ENCODE measurements at places on chromosomes 5 and 9. TPM values are rescaled to one million over a fixed set of nuclear protein-coding genes. Genes with fewer than 3 reads are reported as not detected.

- no peak for DNase-seq
- H3K4me1 ChIP-seq = no peaks in the 10 kb centered on the region
- H3K27ac ChIP-seq = no peak overlapping the region
- no peaks in the 10 kb centered on the region for H3K36me3 ChIP-seq
- no peaks in the 10 kb centered on the region for H3K27me3 ChIP-seq
- no peak overlapping the region for H3K4me3 ChIP-seq
Observed at GRCh38 chr5:178519804-178520203, 70.4 kb downstream of the COL23A1 start.

- peaks cover 20% of the 10 kb centered on the region for H3K4me1 ChIP-seq
- H3K27ac ChIP-seq = no peak overlapping the region
- H3K27me3 ChIP-seq = peaks cover 14% of the 10 kb centered on the region
- DNase-seq = no peak
- H3K4me3 ChIP-seq = no peak overlapping the region
Observed at GRCh38 chr9:137078701-137079400, 1.5 kb downstream of the UAP1L1 start.

Gene SEMA6A
- 35.8 TPM for polyA plus RNA-seq

Gene PCDHB16
- 3.3 TPM for polyA plus RNA-seq

DNA sequence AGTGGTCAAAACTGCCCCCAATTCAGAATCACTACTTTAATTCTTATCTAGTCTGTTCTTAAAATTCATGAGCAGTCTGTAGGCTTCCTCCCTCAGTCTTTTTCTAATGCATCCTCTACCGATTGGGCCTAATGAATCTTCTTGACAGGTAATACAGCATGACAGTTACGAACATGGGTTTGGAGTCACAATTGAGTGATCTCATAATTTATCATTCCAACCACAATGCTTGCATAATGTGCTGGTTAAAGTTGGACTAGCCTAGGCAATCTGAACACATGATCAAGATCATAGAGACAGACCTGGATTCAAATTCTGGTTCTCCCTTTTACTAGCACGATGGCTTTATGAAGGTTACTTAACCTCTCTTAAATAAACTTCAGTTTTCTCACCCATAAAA lies 33.1 kb upstream of the SETD9 start:
- no peaks in the 10 kb centered on the region for H3K36me3 ChIP-seq
- no peaks in the 10 kb centered on the region for H3K27me3 ChIP-seq
- no peak for DNase-seq
- no peak overlapping the region for H3K4me3 ChIP-seq
- no peaks in the 10 kb centered on the region for H3K4me1 ChIP-seq

Gene PCDHGA12
- 0.66 TPM for polyA plus RNA-seq

DNA sequence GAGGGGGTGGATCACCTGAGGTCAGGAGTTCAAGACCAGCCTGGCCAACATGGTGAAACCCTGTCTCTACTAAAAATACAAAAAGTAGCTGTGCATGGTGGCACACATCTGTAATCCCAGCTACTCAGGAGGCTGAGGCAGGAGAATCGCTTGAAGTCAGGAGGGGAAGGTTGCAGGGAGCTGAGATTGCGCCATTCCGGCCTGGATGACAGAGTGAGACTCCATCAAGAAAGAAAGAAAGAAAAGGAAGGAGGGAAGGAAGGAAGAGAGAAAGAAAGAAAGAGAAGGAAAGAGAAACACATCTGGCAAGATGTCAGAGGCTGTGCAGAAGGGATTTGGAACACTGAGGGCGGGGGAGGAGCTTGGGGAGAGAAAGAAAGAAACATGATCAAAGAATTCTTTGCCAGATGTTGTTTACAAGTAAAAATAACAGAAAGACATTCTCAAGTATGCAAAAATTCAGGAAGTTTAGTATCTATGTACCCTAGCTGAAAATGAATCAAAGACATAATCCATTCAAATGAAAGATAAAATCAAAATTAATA lies 93.7 kb downstream of the AK8 start:
- H3K4me3 ChIP-seq = no peak overlapping the region
- no peaks in the 10 kb centered on the region for H3K4me1 ChIP-seq
- DNase-seq = no peak
- H3K36me3 ChIP-seq = no peaks in the 10 kb centered on the region
- H3K27ac ChIP-seq = no peak overlapping the region

- H3K4me1 ChIP-seq = no peaks in the 10 kb centered on the region
- no peak for DNase-seq
- no peak overlapping the region for H3K4me3 ChIP-seq
- H3K36me3 ChIP-seq = no peaks in the 10 kb centered on the region
- no peaks in the 10 kb centered on the region for H3K27me3 ChIP-seq
Observed at GRCh38 chr5:54063817-54064216, 246.6 kb downstream of the ARL15 start.

- H3K4me1 ChIP-seq = peaks cover 6% of the 10 kb centered on the region
- peak overlapping the region; percentile 27 for H3K27ac ChIP-seq
- no peaks in the 10 kb centered on the region for H3K36me3 ChIP-seq
- no peak for DNase-seq
- H3K27me3 ChIP-seq = no peaks in the 10 kb centered on the region
- H3K4me3 ChIP-seq = no peak overlapping the region
Observed at GRCh38 chr5:14457476-14457875, 124.1 kb upstream of the OTULINL start.

Gene STING1
- 17.0 TPM for polyA plus RNA-seq

DNA sequence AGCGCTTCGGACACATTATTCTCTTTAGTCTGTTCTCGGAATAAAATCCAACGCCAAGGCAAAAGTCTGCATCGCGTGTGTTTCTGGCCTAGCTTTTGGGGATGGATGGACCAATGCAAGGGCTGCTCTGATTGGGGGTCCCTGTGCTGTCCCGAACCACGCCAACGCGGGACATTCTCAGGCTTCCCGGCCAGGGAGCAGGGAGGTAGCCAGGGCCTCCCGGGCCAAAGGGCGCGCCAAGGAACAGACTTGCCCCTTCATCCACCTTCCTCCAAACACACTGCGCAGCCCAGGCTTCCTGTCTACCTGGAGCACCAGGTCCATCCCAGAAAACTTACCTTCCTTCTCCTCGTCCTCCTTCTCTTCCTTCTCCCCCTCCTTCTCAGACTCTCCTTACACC lies 113.0 kb upstream of the SELENOP start:
- no peak overlapping the region for H3K27ac ChIP-seq
- H3K4me1 ChIP-seq = no peaks in the 10 kb centered on the region
- DNase-seq = no peak
- H3K36me3 ChIP-seq = no peaks in the 10 kb centered on the region
- no peak overlapping the region for H3K4me3 ChIP-seq
- H3K27me3 ChIP-seq = no peaks in the 10 kb centered on the region

Gene ACSL6
- polyA plus RNA-seq = 0.75 TPM

DNA sequence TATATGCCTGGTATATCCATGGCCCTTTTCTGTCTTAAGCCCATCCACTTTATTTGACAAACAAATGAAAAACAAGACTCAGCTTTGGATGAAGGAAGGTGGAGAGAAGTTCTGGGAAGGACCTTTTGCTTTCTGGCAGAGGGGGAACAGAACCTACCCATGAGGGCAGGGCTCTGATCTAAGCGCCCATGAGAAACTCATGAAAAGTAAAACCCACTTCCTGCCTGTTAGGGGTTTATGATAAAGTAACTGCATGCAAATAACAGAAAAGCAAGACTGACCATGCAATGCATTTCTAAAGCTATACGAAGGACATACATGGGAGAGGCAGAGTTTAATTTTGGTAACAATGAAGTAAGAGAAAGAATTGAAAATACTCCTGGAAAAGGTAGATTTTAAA lies 181.9 kb upstream of the ADRA1B start:
- no peaks in the 10 kb centered on the region for H3K36me3 ChIP-seq
- no peak overlapping the region for H3K27ac ChIP-seq
- no peak overlapping the region for H3K4me3 ChIP-seq
- DNase-seq = no peak
- H3K4me1 ChIP-seq = no peaks in the 10 kb centered on the region

- no peak for DNase-seq
- H3K36me3 ChIP-seq = no peaks in the 10 kb centered on the region
- H3K4me1 ChIP-seq = no peaks in the 10 kb centered on the region
- no peak overlapping the region for H3K27ac ChIP-seq
- no peaks in the 10 kb centered on the region for H3K27me3 ChIP-seq
Observed at GRCh38 chr9:98109052-98109451, 10.0 kb downstream of the TRIM14 start.

- H3K4me1 ChIP-seq = no peaks in the 10 kb centered on the region
- no peaks in the 10 kb centered on the region for H3K27me3 ChIP-seq
Observed at GRCh38 chr5:39780347-39780746, 355.6 kb upstream of the DAB2 start.

DNA sequence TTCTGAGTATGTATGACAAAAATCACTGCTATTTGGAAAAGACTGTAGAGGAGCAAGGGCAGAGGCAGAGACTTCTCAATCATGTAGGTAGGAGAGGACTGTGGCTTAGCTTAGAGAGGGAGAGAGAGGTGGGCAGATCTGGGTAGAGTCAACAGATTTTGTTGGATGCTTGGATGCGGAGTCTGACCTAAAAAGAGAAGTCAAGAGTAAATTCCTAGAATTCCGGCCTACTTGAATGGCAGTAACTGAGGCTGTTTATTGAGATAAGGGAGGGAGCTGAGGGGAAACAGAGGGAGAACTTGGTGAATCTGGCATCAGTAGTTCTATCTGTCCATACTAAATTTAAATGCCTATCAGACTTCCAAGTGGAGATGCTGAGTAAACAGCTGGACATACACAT lies 2.4 kb downstream of the TICAM2 start:
- H3K36me3 ChIP-seq = no peaks in the 10 kb centered on the region
- no peaks in the 10 kb centered on the region for H3K27me3 ChIP-seq
- DNase-seq = no peak
- peaks cover 12% of the 10 kb centered on the region for H3K4me1 ChIP-seq

Gene PLAC8L1
- polyA plus RNA-seq = 0.52 TPM

DNA sequence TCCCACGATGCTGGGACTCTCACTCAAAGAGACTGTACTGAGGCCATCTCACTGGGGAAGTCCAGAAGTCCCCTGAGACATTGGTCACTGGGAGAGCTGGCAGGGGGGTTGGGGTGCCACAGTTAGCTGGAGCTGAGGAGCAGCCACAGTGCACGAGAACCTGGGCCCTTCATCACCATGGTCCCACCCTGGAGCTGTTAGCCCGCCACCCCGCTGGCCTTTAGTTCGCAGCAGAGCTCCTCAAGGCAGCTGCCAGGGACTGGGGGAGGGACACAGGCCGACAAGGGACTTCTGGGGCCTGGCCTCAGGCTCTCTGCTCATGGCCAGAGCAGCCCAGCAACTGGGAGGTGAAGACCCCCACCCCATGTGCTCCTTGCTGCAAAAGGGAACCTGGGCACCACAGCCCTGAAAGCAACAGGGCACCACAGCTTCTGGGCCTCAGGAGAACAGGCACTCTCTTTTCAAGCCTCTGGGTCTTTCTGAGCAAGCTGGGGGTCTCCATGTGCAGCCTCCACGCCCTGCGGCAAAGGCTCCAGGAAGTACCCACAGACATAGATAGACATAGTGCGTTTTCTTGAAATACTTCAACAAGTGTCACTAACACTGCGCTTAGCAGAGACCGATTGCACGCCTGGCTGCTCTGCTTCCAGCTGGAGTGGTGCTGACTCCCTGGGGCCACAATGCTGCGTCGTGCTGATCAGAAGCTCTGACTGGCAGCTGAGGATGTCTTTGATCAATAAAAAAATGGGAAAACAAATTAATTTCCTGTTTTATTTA lies 46.0 kb downstream of the VAV2 start:
- no peak for DNase-seq
- H3K4me3 ChIP-seq = no peak overlapping the region
- no peaks in the 10 kb centered on the region for H3K4me1 ChIP-seq
- H3K27ac ChIP-seq = no peak overlapping the region
- no peaks in the 10 kb centered on the region for H3K36me3 ChIP-seq
- no peaks in the 10 kb centered on the region for H3K27me3 ChIP-seq

DNA sequence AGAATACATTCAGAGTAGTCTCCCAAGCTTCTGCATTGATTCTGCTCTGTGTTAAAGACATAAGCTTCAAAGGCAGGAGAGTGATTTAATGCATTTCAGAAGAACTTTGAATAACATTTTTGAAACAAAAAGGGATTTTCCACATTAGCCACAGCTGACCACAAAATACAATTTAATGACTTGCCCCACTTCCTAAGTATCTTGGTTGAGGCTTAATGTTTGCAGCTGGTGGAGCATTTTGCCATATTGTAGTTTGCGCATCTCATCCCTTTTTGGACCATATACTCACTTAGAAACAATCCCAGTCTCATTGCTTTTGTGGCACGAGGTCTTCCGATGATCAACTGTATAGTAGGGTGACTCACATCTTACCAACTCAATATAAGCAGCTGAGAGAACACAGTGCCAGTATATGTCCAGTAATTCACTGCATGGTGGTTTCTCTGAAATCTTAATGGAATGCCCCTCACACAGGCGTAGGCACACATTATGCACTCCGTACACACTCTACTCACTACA lies 455.8 kb upstream of the PTGER4 start:
- no peaks in the 10 kb centered on the region for H3K4me1 ChIP-seq
- no peaks in the 10 kb centered on the region for H3K36me3 ChIP-seq
- DNase-seq = no peak
- H3K27ac ChIP-seq = no peak overlapping the region

DNA sequence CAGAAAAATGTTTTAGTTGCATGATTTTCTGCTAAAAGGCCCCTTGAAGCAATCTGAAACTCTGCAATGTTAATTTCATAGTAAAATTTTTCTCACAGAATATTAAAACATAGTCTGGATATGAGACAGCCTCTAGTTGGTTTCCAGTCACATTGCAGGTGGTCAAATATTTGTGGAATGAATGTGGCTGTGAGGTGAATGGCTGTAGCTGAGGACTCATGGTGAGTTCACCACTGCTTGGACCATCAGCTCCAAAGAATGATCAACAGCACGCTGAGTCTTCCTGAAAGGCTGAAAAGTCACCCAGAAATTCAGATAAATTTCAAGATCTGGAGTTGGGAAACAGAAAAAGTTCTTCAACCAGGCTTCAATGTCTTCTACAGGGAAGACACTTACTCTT lies 79.8 kb downstream of the MAT2B start:
- H3K4me1 ChIP-seq = no peaks in the 10 kb centered on the region
- H3K4me3 ChIP-seq = no peak overlapping the region
- no peaks in the 10 kb centered on the region for H3K36me3 ChIP-seq
- DNase-seq = no peak
- no peaks in the 10 kb centered on the region for H3K27me3 ChIP-seq

DNA sequence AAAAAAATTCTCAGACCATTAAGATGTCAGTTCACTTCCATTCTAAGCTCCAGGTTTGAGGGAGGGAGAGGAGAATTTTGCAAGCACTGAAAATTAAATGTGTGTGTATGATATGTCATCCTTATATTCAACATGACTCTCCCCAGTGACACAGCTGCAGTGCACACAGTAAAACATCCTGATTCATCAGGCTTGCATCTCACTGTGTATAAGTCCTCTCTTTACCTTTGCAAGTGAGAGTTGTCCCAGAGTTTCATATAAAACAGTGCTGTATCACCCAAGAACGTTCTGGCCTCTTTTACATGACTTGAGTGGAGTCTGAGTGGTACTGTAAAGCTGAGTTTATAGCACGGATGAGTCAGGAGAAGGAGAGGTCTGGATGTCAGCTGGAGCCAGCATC lies 50.0 kb downstream of the DMRT2 start:
- no peaks in the 10 kb centered on the region for H3K4me1 ChIP-seq
- H3K36me3 ChIP-seq = no peaks in the 10 kb centered on the region
- H3K27me3 ChIP-seq = no peaks in the 10 kb centered on the region
- no peak overlapping the region for H3K4me3 ChIP-seq
